Naive thymus-derived CD8-positive, alpha-beta T cell (primary cell): ENCODE measurements at places on chromosomes 2 and 18.
A peak's percentile ranks its signal among the peaks of the same experiment; 100 is the strongest.

DNA sequence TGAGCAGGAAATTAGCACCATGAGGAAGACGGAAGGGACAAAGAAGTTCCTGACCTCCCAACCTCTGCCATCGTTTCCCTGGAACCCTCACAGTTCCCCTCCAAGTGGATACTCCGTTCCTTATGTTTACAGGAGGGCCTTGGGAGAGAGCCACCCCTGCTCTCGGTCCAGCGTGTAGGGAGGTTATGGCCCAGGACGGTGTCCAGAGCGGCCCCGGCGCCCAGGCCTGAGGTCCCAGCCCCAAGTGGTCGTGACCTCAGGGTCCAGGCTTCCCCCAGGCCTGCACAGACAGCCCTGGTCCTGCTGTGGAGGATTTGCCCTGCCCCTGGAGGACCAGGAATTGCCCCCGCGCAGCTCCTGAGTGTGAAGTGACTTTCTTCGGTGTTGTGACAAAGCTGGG is 61.8 kb upstream of the RBM44 start:
- H3K4me3 ChIP-seq: no peak overlapping the region
- no peak overlapping the region for H3K27ac ChIP-seq
- no peak for DNase-seq
- no peaks in the 10 kb centered on the region for H3K27me3 ChIP-seq
- H3K4me1 ChIP-seq: peaks cover 54% of the 10 kb centered on the region

- peaks cover 49% of the 10 kb centered on the region for H3K4me1 ChIP-seq
- H3K27ac ChIP-seq: peak overlapping the region; percentile 97
- H3K4me3 ChIP-seq: peak overlapping the region; percentile 98
- H3K36me3 ChIP-seq: no peaks in the 10 kb centered on the region
- peak; percentile 35 for DNase-seq
- H3K27me3 ChIP-seq: no peaks in the 10 kb centered on the region
Observed at GRCh38 chr2:32064021-32064601, 755 bp downstream of the SPAST start.

GRCh38 chr2:10978090-10978670 is 66.4 kb downstream of the KCNF1 start:
- H3K27ac ChIP-seq: no peak overlapping the region
- no peaks in the 10 kb centered on the region for H3K4me1 ChIP-seq
- H3K27me3 ChIP-seq: peaks cover 4% of the 10 kb centered on the region
- DNase-seq: no peak
- no peaks in the 10 kb centered on the region for H3K36me3 ChIP-seq

DNA sequence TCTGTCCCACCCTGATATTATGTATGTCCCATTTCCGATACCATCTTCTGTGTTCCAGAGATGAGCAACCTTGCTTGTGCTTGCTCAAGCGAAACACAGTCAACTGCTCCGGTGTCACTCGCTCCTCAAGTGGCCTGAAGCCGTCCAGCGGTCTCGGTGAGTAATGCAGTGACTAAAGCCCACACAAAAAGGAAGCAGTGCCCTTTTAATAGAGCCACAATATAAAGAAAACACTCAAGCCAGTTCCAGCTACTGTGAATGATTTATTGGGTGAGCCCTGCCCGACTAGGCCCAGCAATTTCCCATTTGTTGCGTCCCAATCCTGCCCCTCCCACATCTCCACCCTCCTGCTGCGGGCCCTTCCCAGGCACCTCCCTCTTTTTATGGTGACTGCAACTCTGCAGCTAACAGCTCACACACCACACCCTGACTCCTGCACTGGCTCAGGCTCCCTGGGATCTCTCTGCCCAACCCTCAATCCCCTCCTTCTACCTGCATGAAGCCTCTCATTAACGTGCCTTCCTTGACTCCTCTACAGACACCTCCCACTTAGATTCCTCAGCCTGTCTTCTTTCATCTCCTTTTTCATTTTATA is 44.2 kb upstream of the DSC1 start:
- H3K27ac ChIP-seq: no peak overlapping the region
- DNase-seq: no peak
- H3K36me3 ChIP-seq: no peaks in the 10 kb centered on the region
- H3K4me1 ChIP-seq: peaks cover 1% of the 10 kb centered on the region
- peaks cover 6% of the 10 kb centered on the region for H3K27me3 ChIP-seq

DNA sequence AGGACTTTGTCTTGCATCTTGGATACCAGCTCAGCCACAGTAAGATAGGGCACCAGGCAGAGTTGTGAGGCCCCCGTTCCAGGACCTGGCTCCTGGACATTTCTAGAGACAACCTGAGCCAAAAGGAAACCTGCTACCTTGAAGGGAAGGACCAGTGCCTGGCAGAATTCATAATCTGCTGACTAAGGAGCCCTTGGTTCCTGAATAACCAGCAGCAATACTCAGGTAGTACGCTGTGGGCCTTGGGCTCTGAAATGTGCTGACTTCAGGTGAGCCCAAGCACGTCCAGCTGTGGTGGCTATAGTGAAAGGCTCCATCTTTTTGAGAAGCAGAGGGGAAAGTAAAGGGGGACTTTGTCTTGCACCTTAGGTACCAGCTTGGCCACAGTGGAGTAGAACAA is 28.5 kb downstream of the SERPINB11 start:
- H3K4me3 ChIP-seq: no peak overlapping the region
- no peaks in the 10 kb centered on the region for H3K4me1 ChIP-seq
- H3K27ac ChIP-seq: no peak overlapping the region
- no peaks in the 10 kb centered on the region for H3K36me3 ChIP-seq

DNA sequence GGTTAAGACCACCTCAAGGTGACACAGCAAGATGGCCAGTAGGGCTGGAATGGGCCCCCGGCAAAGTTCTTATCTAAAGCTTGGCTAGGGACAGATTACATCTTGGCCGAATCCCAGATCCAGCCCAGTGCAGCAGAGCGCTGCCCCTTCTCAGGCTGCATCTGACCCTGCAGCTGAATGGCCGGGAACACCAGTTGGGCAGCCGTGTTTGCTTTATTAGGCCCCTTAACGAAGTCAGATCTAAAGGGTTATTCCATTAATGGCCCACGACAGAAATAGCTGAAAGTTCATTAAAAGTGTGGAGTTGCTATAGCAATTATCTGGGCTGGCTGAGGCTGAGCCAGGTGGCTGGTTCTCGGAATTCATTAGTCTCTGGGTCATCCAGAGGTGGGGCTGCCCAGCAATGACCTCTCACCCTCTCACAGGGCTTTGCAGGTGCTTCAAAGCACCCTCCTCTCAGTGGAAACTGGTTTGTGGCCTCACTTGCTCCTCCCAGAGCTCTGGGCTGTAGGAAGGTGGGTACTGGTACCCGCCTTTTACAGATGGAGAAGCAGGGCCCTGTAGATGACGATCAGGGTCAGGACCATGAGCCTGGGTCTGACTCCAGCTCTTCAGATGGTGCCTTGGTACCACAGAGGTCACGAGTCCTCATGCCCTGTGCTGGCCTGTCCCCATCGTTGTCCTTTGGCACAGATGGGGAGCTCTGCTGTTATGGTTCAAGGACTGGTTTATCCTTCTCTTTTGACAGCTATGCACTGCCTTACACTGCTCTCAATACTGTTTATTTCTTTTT is 68.8 kb downstream of the EMX1 start:
- peaks cover 9% of the 10 kb centered on the region for H3K36me3 ChIP-seq
- H3K4me1 ChIP-seq: no peaks in the 10 kb centered on the region
- H3K27ac ChIP-seq: no peak overlapping the region
- no peaks in the 10 kb centered on the region for H3K27me3 ChIP-seq

DNA sequence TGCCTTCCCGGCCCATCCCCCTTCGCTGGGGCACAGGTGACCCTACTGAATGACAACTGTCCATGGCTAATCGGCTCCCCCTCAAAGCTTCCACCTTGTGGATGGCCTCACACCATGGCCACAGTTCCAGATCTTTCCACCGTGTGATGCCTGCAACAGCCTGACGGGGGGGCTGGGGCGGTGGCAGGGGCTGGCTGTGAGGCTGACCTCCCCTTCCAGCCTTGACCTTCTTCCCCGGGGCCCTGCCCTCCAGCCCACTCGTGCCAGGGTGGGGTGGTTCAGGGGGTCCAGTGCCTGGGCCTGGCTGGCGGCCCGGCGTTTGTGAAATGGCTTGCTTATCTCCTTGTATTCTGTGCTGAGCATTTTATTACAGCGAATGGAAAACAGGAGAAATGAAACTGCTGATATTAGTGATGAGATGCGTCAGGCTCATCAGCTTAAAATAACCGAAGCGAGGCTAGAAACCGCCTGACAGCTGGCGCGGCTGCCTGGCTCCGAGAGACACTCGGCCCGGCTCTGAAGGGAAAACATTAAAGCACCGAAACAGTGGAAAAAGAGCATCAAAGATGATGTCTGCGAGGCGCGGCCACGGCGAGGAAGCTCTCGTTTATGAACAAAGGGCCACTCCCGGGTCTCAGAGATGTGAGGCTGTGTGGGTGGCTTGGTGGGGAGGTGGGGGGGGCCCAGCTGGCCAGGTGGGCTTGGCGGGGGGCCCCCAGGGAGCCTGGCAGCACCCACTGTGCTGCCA is 916 bp upstream of the PDCD1 start:
- peak; percentile 30 for DNase-seq
- peak overlapping the region; percentile 87 for H3K27ac ChIP-seq
- peak overlapping the region; percentile 91 for H3K4me3 ChIP-seq
- H3K36me3 ChIP-seq: no peaks in the 10 kb centered on the region
- peaks cover 35% of the 10 kb centered on the region for H3K4me1 ChIP-seq

GRCh38 chr2:197209246-197209645 is 101.3 kb downstream of the ANKRD44 start:
- no peaks in the 10 kb centered on the region for H3K27me3 ChIP-seq
- peaks cover 98% of the 10 kb centered on the region for H3K4me1 ChIP-seq
- H3K4me3 ChIP-seq: peak overlapping the region; percentile 76
- H3K27ac ChIP-seq: peak overlapping the region; percentile 98
- DNase-seq: no peak
- no peaks in the 10 kb centered on the region for H3K36me3 ChIP-seq

DNA sequence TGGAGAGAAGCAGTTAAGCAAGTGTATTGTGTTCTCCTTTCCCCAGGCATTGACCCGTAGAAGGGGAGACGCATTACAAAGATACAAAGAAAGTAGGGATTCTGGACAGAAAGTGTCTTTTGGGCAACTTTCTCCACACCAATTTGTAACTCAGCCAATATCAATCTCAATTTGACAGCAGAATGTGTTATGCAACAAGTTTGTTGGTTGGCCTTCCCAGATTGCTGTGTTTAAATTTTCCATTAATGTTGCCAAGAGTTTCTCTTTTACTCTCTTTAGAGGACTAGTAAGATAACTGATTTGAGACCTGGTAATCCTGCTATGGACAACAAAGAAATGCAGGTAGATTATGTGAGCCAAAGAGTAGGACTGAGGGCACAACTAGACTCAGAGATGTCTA is 279.6 kb downstream of the ZNF804A start:
- no peaks in the 10 kb centered on the region for H3K36me3 ChIP-seq
- no peaks in the 10 kb centered on the region for H3K27me3 ChIP-seq
- DNase-seq: no peak
- H3K27ac ChIP-seq: no peak overlapping the region
- no peak overlapping the region for H3K4me3 ChIP-seq

DNA sequence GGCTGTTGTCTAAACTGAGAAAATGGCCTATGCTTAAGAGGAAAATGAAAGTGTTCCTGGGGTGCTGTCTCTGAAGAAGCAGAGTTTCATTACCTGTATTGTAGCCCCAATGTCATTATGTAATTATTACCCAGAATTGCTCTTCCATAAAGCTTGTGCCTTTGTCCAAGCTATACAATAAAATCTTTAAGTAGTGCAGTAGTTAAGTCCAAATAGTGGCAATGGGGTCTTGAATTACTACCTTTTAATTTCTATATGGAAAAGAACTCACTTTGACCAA is 13.8 kb upstream of the ALLC start:
- H3K4me3 ChIP-seq: no peak overlapping the region
- no peak overlapping the region for H3K27ac ChIP-seq
- H3K4me1 ChIP-seq: no peaks in the 10 kb centered on the region
- no peaks in the 10 kb centered on the region for H3K27me3 ChIP-seq

DNA sequence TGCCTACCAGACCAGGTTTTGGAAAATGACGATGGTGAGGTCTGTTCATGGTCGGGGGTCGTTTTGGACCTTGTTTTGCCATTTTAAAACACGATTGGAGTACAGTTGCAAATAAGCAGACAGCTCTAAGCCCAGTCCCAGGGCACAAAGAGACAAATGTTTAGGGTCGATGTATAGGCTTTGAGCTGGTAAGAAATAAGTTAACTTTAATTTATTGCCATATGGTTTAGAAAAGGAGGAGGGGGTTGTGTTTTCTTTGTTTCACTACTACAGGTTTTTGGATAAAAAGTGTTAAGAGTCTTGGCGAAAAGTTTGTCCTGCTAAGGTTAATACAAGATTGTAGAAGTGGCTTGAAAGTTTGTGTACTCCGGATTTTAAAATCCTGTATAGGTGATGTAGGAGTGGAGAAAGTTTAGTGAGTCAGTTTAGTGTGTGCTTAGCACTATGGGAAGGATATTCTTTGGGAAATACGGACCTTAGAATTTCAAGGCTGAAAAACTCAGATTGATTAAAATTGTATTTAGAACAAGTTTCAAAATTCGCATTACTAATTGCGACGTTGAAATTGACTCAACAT is 1.3 kb downstream of the KCMF1 start:
- peak overlapping the region; percentile 91 for H3K27ac ChIP-seq
- peaks cover 6% of the 10 kb centered on the region for H3K36me3 ChIP-seq
- DNase-seq: no peak
- peaks cover 60% of the 10 kb centered on the region for H3K4me1 ChIP-seq
- H3K27me3 ChIP-seq: no peaks in the 10 kb centered on the region

- H3K36me3 ChIP-seq: no peaks in the 10 kb centered on the region
- H3K4me1 ChIP-seq: no peaks in the 10 kb centered on the region
- peak; percentile 15 for DNase-seq
- no peak overlapping the region for H3K27ac ChIP-seq
Observed at GRCh38 chr2:240960309-240960970, 38.0 kb upstream of the SNED1 start.

GRCh38 chr2:191189112-191189635 is 38.4 kb upstream of the STAT4 start:
- H3K27me3 ChIP-seq: no peaks in the 10 kb centered on the region
- H3K36me3 ChIP-seq: peaks cover 12% of the 10 kb centered on the region
- no peak for DNase-seq
- H3K27ac ChIP-seq: peak overlapping the region; percentile 94

DNA sequence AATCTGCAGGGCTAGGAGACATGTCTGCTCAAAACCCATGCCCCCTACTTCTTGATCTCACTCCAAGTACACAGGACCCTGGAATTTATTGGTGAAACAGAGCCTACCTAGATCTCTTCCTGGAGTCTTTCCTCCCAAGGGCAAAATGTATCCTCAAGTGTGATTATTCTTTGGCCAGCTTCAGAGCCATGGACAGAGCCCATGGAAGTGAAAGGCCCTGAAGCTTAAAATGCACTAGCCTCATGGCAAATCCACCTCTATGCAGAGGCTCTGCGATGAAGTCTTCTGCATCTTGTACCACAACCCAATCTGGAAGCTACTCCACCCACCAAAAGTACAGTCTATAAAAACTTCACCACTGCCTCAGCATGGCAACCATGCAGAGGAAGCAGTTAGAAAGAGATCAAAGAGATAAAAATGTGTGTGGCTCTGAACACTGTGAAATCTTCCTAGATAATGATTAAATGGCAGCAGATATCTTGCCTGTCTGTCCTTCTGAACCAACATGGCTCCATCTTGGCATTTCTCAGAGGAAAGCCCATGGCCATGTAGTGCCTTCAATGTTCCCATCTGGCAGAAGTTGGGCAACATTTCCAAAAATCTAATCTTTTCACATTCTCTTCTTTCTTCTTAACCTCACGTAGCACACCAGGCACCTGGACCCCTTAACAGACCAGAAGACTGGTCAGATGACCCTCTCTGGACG is 142.9 kb upstream of the KLF7 start:
- peaks cover 14% of the 10 kb centered on the region for H3K4me1 ChIP-seq
- H3K36me3 ChIP-seq: no peaks in the 10 kb centered on the region
- no peak overlapping the region for H3K27ac ChIP-seq
- no peaks in the 10 kb centered on the region for H3K27me3 ChIP-seq
- DNase-seq: no peak
- H3K4me3 ChIP-seq: no peak overlapping the region
